Mucosa of gallbladder (tissue), 1 donor: ENCODE measurements at places on chromosomes 13 and 19.

- peak; percentile 36 for DNase-seq
Observed at GRCh38 chr13:45341799-45342500, 967 bp upstream of the TPT1 start.

DNA sequence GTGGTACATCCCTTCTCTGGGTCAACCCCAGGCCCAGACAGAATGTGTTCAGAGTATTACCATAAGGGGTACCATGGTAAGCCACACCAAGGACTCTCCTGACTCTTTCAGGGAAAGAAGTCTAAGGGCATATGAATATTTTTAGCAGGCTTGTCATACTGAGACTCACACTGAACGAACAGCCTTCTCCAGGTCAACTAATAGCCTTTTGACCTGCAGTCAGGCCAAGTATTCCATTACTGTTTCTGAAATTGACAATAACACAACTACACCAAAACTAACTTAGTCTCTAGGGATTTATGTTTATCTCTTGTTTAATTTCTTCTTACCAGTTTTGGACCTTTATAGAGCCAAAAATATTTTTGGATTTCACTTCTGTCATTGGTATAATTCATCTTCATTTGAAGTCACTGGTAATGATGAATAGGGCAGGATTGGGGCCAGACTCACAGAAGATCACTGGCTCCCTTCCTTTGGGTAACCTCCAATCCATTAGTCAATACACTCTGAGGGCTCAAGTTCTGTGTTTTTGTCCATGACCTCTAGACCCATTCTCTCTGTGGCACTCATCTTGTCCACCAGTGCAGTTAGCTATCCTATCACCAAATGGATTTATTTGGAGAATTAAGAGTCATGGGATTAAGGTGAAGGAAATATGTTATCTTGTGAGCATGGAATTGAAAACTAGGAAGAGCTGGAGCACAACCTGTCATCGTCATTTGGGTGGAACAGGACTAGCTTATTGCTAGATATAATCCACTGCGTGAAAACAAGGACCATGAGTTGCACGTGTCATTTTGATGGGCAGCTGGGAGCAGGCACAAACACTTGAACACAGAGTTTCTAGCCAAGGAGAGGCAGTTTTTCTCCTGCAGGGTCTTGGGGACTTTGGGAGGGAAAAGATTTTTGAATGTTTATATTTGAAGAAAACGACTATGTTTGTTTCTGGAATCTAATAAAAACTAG, 313.3 kb downstream of the DCLK1 start:
- no peak for DNase-seq

- no peak for DNase-seq
Observed at GRCh38 chr19:20444202-20444885, 121.2 kb downstream of the ZNF737 start.

DNA sequence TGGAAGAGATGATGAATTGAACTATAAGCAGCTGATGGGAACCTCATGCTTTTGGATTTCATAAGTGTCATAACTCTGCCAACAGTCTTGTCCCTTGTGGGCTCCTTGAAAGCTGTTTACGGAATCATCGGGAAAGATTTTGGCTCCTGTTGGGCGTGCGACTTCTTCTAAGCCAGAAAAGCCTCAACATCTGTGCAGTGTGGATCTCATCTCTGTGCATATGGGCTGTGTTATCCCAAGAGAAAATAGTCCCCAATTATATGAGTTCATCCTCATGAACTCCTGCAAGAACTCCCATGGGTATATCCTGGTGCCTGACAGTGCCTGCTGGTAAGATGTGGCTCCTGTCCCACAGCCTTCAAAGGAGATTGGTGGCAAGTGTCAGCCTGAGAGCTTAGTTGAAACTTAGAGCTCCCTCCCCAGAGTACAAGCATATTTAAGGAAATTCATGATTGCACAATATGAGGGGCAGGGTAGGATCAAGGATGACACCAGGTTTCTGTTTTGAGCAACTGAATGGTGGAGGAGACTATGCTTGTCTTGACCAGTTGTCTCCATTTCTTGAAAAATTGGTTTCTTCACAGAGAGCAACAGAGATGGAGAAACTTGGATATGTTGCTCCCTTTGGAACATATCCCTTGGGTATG, 243.5 kb downstream of the ITGBL1 start:
- DNase-seq, result no peak

- DNase-seq, result no peak
Observed at GRCh38 chr13:99267927-99268326, 9.7 kb upstream of the GPR18 start.

DNA sequence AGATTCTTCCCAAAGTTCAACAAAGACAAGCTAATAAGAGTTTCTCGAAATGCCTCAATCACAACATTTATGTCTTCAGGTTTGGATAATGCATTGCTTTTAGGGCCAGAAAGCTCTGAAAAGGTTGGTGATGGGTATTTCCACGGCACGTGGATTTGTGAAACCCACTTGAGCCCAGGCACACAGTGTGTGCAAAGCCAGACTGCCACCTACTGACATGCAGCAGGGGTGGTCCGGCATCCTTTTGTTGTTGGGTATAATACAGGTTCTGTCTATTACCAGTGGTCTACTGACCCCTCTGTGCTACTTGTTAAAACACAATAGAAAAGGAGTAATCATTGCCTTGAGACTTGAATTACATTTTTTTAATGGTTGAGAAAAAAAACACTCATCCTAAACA, 225.6 kb downstream of the RAP2A start:
- DNase-seq, result no peak

GRCh38 chr13:51105046-51105445, 6.0 kb downstream of the C13orf42 start:
- DNase-seq, result no peak

DNA sequence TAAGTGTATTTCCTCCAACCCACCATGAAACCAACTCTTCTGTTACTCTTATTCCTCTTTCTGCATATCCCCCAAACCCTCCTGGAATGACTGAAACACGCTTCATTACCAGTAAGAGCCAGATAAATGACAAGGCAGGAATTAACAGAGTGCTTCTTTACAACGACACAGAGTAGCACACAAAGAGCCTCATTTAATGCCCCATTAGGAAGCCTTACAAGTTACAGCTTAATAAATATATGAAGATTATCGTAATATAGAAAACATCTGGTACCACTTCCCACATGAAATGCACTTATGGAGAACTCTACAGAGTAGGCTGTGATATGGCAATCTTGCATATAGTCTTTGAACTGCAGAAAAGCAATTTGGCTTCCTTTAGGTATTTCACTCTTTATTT, 116.8 kb downstream of the ENOX1 start:
- no peak for DNase-seq

DNA sequence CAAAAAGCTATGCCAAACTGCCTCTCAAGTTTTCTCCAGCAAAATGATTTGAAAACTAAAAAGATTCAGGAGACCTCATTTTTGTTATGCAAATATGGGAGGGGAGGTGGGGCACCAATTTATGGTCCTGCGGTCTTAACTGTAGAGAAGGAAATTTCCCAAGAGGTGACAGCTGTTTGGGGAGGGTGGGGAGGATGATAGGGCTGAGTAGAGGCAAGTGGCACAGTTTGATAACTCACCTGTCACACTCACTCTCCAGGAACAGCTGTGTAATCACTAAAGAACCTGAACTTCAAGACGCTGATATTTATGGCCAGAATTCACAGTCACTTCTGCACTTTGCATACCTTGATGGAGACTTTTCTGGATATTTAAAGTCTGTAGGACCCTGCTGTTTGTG, 232.9 kb upstream of the STARD13 start:
- DNase-seq, result no peak

GRCh38 chr13:25575562-25575961, 203.8 kb downstream of the ATP8A2 start:
- DNase-seq, result no peak

- peak; percentile 85 for DNase-seq
Observed at GRCh38 chr19:29694669-29695627, 20.1 kb downstream of the C19orf12 start.

DNA sequence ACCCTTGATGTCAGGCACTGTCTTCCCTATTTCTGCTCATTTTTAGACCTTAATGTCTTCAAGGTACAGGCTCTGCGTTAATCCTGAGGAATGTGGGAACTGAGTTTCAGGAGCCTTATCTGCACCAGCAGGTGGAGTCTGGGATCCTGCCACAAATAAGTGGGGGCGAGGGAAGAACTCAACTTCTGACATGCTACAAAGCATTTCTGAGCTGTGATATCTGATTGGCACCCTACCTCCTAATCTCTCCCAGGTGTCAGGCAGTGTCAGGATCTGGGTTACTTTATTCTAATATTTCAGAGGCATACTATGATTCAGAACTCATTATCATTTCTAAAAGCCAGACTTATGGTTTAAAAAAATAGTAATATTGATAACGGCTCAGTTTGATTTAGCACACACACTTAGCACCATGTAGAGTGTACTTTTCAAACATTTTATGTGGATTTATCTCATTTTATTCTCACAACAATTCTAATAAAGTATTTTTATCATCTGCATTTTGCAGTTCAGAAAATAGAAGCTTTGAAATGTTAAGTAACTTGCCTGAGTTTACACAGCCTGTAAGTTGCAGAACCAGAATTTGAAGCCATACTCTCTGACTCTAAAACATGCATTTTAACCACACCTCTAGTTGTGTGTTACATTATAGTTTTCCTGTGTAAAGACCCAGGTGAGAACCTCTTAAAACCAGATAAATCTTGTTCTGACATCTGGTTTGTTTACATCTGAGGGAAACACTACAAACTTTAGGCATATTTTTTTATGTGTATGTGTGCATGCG, 358.6 kb downstream of the TDRD3 start:
- no peak for DNase-seq

DNA sequence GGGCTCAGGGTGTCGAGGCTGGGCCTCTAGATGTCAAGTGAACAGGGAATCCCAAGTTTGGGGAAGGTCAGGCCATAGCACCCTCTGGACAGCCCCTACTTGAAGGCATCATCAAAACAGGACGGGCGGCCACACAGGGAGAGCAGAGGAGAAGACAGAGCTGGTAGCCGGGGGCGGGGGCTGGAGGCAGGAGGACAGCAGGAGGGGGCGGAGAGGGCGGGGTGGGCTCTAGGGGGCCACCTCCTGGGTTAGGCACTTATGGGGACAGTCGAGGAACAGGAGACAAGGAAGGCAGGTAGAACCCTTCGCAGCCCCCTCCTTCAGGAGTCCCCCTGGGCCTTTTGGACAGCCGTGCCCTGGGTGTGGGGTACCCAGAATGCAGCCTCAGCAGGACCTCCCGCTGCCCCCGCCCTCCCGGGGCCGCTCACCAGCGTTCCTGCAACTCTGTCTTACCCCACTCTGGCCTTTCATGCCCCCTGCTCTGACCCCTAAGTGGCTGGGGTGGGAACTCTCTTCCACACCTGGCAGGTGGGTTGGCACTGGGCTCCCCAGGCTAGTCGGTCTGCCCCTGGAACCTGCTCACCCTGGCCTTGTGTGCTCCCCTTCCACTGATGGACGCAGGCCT, 5.8 kb downstream of the SSBP4 start:
- no peak for DNase-seq

DNA sequence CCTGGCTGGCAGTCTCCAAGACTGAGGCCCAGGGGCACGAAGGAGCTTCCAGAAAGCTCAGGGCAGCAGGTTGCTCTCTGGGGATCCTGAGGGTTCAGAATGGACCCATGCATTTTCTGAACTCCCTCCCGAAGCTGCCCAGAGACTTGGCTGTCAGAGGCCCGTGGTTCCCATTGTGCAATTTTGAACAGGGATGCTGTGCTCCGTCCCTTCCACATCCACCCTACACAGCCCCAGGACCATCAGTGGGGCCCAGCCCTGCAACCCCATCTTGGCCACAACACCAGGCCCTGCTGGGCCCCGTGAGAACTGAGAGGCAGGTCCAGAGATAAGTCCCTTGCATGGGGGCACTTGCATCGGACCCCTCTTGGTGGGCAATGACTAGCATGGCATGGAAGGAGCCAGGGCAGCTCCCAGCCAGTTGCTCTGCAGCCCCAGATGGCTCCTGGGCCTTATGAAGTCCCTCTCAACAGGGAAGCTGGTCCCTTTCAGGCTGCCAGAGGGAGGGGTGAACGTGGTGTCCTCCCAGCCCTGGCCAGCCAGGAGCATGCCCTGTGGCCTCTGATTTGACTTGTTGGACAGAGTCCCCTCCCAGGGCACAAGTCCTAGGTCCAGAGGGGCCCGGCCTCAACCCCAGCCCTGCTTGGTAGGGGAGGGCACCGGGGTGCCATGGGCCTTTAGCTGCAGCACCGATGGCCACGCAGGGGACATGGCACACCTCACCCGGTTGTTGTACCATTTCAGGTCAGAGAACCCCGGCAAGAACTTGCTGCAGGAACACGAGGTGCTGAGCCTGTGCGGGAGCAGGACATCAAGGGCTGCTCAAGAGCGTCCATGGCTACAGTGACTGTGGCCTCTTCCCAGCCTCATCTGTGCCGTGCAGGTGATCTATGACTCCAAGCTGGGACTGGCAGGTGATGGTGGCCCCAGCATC, 17.3 kb upstream of the ZNF14 start:
- no peak for DNase-seq

- DNase-seq, result no peak
Observed at GRCh38 chr19:51607077-51607476, 23.1 kb downstream of the SIGLEC5 start.

DNA sequence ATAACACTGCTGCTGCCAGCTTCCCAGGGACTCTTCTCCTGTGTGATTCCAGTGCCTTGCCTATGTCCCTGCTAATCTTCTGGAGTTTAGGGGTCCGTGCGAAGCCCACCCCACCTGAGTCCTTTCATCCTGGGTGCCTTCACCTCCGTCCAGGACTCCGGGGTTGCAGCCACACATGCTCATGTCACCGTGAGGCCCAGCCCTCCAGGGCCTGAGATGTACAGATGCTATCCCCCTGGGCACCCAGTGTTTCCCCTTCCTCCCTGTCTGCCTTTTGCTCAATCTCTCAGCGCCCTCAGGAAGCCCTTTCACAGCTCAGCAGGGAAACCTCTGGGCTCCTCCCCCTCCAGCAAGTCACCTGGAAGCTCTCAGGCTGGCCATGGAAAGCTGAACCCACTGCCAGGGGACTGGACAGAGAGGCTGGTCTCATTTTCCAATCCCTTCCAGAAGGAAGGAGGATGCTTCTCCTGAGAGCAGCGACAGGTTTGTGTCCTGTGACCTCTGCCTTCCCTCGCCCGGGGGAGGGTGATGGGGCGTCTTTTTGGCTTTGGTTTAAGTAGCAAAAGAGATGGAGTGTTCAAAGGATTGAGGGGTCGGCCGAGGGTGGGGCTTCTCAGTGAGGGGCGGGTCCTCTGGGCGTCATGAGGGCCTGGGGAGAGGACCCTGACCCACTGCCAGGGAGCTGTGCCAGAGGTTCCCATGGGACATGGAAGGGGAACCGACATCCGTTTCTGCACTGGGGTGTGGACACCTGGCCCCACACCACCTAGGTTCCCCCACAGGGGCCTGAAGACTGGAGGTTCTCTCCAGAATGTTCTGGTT, 30.8 kb upstream of the TFDP1 start:
- DNase-seq, result peak; percentile 8

DNA sequence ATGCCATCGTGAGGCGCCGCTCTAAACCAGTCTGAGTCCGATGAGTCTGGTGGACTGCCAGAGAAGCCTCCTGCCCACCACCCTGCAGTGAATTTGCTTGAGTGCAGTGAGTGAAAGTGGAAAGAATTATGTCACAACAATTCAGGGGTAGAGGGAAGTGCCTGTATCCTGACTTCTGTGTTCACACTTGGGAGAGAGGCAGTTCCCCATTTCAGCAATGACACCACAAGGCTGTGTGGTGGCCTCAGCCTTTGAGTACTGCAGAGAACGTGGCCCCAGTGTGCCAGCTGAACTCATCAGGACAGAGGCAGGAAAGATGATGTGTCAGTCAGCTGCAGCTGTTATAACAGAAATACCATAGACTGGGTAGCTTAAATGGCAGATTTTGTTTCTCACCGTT, 155.6 kb downstream of the COG6 start:
- DNase-seq, result no peak
